Activated CD4-positive, alpha-beta T cell treated with anti-CD3 and anti-CD28 coated beads for 36 hours (primary cell): ENCODE measurements at places on chromosomes 12 and 14. TPM values are rescaled to one million over a fixed set of nuclear protein-coding genes. Genes with fewer than 3 reads are reported as not detected.

- no peak for DNase-seq
Measured at GRCh38 chr12:47762850-47763465, 4.3 kb upstream of the RAPGEF3 start.

GRCh38 chr12:12947902-12948301 lies 4.1 kb downstream of the GPRC5D start:
- no peak overlapping the region for H3K4me3 ChIP-seq
- no peak for DNase-seq
- H3K27me3 ChIP-seq, result no peaks in the 10 kb centered on the region
- H3K4me1 ChIP-seq, result peaks cover 5% of the 10 kb centered on the region
- H3K27ac ChIP-seq, result no peak overlapping the region

GRCh38 chr14:96739200-96739910 lies 57.8 kb upstream of the VRK1 start:
- no peak overlapping the region for H3K27ac ChIP-seq
- no peak for DNase-seq
- no peaks in the 10 kb centered on the region for H3K36me3 ChIP-seq
- H3K4me1 ChIP-seq, result no peaks in the 10 kb centered on the region
- H3K4me3 ChIP-seq, result no peak overlapping the region

LDHB gene
- total RNA-seq, result 1,852 TPM

GRCh38 chr12:108565976-108566375 lies 3.6 kb downstream of the ISCU start:
- H3K4me3 ChIP-seq, result no peak overlapping the region
- peaks cover 63% of the 10 kb centered on the region for H3K4me1 ChIP-seq
- H3K27me3 ChIP-seq, result no peaks in the 10 kb centered on the region
- H3K27ac ChIP-seq, result peak overlapping the region; percentile 59

HHIPL1 gene
- total RNA-seq, result 0.07 TPM
